ENCODE measurements at places on chromosomes 5 and 9.

- DNase-seq = no peak
These were observed 26.5 kb upstream of the ABO start for GRCh38 chr9:133301253-133302230.

DNA sequence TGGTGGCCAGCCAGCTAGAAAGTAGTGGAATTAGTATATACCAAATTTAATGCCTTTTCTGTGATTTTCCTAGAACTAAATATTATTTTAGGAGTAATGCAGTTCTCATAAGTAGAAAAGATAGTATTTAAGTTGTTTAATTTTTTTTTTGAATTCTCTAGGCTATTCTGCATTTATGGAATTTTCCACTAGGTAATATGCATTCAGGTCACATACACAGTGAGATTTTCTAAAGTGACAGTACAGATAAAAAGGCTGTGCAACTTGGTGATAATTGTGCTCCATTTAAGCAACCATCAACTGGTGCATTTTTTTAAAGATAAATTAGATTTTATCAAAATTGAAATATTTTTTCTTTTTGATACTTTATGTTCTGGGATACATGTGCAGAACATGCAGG is 111.5 kb downstream of the SCAMP1 start:
- DNase-seq = no peak

DNA sequence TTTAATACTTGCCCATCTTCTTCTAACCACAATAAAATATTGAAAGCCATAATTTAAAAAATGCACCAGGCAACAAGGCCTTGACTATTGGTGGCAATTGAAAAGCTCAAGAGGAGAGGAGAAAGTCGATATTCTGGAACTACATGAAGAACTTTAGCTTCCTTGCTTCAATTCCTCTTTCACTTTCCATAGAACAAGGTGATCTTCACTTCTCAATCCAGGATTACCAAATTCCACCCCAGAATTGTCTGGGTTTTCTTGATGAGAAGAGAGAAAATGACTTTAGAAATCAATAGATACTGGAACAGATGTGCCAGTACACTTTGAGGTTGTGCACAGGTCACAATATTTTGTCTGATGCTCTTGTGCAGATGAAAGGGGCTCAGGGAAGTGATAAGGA is 52.2 kb downstream of the PTCD2 start:
- DNase-seq = no peak

DNA sequence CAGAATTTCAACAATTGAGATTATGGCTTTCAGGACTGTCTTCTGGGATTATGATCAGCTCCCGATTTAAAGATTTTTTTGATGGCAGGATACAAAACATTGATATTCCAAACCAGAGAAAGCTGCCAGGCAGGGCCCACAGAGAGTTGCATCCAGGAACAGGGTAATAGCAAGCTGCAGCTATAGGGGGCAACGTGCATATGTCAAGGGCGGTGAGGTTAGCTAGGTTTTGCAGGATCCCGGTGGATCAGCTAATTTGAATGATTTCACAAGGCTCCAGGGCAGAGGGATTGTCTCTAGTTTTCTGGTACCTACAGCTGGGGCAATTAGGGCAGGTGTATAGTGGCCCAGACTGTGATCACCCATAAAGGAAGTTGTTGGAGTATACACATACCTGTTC is 339.4 kb downstream of the CHSY3 start:
- no peak for DNase-seq

DNA sequence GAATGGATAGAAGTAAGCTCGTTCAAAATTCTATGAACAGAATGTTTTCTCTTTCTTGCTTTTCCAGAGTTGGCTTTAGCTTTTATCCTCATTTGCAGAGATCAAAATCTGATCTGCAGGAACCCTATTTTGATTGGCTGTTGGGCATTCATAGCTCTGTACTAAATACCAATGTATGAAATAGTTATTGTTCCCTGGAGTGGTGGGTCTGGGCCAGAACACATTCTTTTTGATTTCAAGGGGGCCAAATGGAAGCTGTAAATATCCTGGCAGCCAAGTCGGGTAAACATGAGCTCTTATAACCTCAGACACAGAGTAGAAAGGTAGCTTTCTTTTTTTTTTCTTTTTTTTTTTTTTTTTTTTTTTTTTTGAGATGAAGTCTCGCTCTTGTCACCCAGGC is 241.5 kb downstream of the PDZD2 start:
- no peak for DNase-seq

DNA sequence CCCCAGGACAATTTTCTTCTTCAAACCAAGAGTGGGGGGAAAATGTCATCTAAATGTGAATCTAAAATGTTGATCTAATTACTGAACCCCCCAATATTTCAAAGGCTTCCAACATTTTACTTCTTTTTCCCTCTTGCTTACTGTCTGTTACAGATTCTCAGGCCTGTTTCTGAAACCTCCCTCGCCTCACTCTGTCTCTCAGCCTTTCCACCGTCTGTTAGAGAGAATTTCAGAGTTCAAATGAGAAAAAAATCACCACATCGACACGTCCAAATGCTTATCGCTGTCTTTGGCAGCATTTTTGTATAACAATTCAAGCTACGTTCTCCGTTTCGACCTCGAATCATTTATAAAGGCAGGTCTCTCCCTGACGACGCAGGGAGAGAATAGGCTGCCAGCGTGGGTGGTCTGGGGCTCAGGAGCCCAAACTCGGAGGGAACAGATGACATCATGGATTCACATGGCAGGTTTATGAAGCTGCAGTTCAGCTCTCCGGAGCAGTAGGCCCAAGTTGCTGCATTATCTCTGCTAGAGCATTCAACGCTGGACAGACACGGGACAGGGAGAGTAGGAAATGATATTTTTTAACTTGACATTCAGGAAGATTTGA is 139.8 kb downstream of the GAS1 start:
- DNase-seq = no peak

DNA sequence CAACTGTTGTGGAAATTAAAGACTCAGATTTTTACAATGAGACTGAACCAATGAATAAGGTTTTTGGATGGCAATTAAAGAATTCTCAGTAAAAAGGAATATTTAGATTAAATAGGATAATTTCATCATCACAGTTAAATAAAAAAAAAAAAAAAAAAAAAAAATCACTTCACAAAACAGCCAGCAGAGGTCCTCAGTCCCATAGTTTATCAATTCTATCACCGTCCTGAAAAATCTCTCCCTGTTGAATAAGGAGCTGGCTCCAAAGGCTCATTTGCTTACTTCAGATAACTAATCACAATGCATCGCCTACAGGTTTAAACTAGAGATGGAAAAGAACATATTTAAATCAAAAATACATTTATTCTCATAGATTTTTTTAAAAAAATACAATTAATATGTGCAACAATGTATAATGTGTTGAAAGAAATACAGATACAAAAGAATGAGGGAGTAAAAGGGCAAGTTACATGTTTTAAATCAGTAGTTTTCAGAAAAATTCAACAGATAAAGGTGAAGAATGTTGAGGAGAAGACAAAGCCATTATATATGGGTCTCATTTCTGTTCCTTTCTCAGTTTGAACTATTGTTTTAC is 175.8 kb upstream of the CHD1 start:
- peak; percentile 18 for DNase-seq

DNA sequence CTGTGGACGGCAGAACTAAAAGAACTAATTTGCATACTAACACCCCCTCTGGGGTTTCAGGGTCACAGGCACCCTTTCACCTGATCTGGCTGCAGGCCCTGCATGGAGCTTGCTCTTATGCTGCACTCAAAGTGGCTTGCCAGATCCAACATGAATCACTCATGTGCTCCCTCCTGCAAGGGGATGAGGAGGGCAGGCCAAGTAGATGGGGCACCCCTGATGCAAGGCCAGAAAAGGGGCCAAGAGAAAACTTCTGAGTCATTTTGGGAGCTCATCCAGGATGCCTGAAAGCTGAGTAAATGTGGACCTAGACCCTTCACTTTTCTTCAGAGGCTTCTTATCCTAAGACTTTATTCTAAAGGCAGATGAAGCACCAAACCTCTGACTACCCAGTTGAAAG is 558.5 kb upstream of the PTGER4 start:
- no peak for DNase-seq

Measured in NCI-H1694 (cell line).